Stimulated activated CD4-positive, alpha-beta T cell treated with anti-CD3 and anti-CD28 coated beads, TNF-alpha, amount 100 ng/mL, for 24 hours (primary cell): ENCODE measurements at places on chromosomes 12 and 14.

DNA sequence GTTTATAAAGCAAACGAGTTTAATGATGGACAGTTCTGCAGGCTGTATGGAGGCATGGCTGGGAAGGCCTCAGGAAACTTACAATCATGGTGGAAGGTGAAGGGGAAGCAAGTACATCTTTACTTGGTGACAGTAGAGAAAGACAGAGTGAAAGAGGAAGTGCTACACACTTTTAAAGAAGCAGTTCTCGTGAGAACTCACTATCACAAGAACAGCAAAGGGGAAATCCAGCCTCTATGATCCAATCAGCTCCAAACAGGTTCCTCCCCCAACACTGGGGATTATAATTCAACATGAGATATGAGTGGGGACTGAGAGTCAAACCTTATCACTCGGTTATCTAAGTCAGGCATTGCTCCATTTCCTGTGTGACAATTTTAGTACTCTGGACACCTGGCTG, 189.9 kb upstream of the CNTN1 start:
- no peak for DNase-seq

- DNase-seq, result no peak
Measured at GRCh38 chr12:75724928-75725312, 213.5 kb upstream of the KRR1 start.

- DNase-seq, result peak; percentile 36
Measured at GRCh38 chr12:11958221-11959091, 112.3 kb upstream of the BCL2L14 start.

- no peak for DNase-seq
Measured at GRCh38 chr12:66901138-66901932, 222.5 kb upstream of the GRIP1 start.

- DNase-seq, result no peak
Measured at GRCh38 chr12:16972923-16973770, 367.2 kb upstream of the LMO3 start.

GRCh38 chr12:113392520-113392919, 11.2 kb downstream of the SDS start:
- no peak for DNase-seq

- no peak for DNase-seq
Measured at GRCh38 chr12:278046-278445, 15.4 kb upstream of the SLC6A13 start.

DNA sequence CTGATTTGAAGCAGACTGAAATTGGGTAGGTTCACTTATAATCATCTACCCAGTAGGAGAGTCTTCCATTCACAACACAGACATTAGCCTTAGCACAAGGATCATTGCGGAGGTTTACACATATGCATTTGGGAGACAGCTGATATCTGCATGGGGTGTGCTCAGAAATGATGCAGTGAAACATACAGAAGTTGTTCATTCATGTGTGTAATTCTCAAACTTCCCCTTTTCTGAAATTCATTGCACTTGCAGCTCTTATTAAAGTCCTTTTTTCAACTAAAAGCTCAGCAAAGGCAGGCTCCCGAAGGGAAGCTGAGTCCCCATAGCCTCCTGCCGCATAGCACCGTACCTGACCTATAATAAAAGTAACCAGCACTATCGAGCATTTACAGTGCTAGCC, 218.3 kb upstream of the CRY1 start:
- DNase-seq, result no peak

DNA sequence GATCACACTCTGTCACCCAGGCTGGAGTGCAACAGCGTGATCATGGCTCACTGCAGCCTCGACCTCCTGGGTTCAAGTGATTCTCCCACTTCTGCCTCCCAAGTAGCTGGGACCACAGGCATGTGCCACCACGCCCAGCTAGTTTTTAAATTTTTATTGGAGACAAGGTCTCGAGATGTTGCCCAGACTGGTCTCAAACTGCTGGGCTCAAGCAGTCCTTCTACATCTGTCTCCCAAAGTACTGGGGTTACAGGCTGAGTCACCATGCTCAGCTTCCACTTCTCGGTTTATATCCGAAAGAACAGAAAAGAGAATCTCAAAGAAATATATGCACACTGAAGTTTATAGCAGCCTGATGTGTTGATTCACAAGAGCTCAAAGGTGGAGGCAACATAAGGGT, 107.5 kb downstream of the SCARB1 start:
- DNase-seq, result no peak

GRCh38 chr14:50961605-50962221, 17.4 kb upstream of the PYGL start:
- no peak for DNase-seq

DNA sequence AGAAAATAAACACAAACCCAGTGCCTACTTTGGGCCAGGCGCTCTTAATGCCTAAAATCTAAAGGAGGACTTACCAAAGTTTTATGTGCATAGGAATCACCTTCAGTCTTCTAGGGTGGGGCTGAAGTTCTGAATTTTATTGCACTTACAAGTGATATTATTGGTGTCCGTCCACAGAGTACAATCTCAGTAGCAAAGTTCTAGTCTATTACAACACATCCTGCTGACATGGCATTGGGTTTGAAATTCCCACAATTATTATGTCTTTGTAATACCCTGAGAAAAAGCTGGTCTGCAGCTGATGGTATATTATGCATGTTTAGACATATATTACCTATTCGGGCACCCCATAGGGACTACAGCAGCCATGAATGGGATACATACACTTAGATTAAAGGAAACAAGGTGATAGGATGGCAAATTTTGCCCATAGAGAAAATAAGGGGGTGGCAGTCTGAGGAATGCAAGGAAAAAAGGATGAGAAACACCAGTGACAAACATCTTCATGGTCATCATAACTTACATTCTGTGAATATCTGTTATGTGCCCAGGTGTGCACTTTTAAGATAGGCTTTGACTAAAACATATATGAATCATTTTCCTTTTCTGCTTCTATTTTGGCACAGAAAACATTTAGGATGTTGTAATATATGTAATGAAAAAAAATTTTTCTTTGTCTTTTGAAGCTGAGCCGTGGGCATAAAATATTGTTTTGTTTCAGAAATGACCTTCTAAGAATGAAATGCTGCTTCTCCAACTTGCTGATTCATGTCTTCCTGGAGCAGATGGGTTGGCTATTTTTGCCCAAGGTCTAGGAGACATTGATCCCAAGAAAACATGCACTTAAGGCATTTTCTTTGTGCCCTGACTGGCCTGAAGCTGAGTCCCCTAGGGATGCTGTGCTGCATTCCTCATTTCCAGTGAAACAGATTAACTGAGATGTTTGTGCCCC, 27.2 kb upstream of the ALG10 start:
- DNase-seq, result no peak

DNA sequence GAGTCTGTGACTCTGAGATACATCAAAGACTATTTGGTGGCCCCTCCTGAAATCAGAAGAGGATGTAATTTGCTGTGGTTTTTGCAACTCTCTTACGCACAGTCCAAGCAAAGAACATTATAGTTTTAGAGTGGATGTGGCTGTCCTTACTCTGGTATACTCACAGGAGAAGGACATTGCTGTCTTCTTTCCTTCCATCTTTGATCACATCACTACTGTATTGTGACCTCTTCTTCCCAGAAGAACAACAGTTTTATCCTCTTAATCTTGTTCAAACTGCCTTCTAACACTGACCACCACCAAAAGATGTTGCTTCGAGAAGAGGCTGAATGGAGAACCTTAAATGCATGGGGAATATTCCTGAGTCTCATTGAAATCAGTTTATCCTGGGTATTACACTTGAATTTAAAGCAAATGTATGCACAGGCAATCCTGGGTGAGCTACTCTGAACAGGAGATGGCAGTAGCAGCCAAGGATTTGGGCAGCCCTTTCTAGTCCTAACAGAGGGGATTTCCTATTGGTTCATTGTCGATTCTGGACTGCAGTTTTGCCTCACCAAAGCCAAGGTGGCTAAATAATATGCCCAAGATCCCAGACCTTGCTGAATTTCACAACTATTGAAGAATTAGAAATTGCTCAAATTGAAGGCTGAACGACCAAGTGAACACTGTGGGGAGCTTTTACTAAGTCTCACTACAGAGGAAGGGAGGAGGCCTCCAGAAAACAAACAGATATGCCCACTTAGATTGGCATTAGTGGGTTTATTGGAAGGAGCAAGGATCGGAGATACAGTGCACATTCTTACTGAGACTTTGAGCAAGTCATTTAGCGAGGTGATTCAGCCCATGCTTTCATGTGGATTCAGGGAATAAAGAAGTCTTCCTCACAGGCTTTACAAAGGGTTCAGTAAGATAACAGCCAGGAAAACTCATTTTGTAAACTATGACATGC, 282.8 kb downstream of the PAWR start:
- DNase-seq, result peak; percentile 2

DNA sequence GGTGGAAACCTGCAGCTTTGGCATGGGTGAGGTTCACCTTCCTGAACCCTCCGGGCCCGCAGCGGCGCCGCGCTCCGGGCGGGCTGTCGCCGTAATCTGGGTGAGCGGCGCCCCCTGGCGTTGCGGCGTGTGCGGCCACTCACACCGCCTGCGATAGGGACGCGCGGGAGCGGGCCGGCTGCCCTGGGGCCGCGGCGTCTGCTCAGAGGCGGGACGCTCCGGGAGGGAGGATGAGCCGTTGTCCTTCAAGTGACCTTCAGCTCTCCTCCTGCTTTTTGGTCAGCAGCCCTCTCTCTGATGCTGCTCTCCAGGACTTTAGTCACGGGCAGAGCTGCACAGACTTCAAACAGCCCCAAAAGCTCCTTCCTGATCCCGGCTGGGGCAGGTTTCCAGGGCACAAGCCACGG, 211.7 kb upstream of the FKBP4 start:
- peak; percentile 17 for DNase-seq

DNA sequence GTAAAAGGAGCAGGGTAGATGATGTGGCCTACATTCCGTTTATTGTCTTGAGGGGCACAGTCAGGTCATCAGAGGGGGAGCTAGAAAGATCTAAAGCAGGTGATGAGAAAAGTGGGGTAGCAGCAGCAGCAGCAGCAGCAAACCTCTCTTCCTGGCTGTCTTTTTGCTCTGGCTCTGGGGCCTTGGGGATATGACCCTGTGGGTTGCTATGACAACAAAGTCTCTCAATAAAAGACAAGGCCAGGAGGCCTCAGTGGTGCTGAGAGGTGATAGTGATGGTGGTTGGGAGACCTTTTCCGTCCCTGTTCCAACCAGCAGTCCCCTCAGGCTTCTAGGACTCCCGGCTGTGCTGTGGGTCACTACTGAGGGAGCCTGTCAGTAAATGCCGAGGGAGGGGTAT, 138.6 kb downstream of the SLC8A3 start:
- DNase-seq, result no peak

DNA sequence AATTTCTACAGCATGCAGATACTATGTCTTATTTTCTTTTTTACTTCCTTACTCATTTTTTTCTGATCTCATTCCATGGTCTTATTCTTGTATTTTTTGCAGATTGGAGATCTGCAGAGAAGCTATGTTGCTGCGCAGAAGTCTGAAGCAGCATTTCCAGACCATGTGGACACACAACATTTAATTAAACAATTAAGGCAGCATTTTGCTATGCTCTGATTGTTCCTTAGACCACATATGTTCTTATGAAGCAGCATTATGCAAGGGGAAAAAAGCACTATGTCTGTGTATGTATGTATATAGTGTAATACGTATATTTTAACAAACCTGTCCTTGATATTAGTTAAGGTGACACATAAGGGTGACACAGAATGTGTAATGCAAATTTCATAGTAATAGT, 52.7 kb downstream of the TTC8 start:
- DNase-seq, result no peak

- DNase-seq, result peak; percentile 28
Measured at GRCh38 chr12:22121224-22121623, 75.2 kb downstream of the CMAS start.

DNA sequence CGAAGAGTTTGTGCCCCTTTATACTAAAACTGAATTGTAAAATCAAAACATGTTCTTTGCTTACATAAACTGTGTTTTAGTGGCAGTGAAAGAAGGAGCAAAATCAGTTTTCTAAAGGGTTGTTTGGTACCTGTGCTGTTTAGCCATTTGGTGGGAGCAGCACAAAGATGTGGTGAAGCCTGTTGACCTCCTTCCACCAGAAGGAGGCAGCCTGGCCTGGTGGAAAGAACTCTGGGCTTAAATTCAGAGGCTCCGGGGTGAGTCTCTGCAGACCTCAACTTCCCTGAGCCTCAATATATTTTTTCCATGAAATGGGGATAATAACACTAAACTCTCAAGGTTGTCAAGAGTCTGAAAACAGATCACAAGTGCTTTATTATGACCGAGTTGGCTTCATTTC, 502.5 kb downstream of the VRK1 start:
- no peak for DNase-seq

GRCh38 chr14:100293497-100294212, 12.6 kb downstream of the SLC25A29 start:
- no peak for DNase-seq

DNA sequence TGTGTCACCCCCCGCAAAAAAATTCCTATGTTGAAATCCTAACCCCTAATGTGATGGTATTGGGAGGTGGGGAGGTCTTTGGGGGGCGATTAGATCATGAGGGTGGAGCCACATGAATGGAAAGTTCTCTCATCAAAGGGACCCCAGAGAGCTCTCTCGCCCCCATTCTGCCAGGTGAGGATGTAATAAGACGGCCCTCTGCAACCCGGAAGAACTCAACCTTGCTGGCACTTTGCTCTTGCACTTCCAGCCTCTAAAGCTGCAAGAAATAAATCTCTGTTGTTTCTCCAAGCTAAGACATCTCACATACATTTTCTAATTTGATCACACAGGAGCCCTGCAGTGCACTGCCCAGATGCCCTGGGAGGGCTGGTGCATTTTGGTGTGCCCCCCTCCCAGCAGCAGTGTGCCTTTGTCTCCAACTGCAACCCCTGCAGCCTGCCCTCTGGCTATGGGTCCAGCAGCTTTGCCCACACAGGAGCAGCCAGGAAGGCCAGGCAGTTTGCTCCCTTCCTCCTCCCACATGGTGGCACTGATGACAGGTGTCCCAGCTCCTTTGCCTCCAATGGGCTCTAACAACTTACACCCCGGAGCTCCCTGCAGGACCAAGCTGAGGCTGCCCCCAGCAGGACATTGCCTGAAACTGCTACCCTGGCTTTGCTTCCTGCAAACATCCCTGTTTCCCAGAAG, 59.3 kb downstream of the C14orf132 start:
- DNase-seq, result no peak

- no peak for DNase-seq
Measured at GRCh38 chr14:68177728-68178127, 358.1 kb downstream of the RAD51B start.

- no peak for DNase-seq
Measured at GRCh38 chr14:102389246-102389645, 26.5 kb downstream of the TECPR2 start.

GRCh38 chr12:124130691-124131591, 157.9 kb downstream of the ZNF664 start:
- no peak for DNase-seq

DNA sequence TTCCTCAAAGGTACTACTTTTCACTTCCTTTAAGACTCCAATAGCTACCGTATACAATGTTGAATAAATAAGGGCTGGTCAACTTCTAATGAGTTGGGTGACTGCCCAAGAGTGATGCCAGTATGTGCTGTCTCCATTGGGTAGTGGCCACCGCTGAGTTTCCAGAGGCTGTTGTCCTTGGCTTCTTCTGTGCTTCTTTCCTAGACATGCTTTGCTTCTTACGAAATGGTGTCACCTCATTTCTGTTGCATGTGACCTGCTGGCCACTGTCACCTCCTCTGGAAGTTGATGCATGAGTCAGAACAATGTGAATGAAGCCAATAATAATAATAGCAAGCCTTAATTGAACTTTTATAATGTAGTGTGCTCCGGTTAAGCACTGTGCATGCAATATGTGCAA, 7.5 kb upstream of the NID2 start:
- no peak for DNase-seq

- DNase-seq, result no peak
Measured at GRCh38 chr14:33017016-33017415, 78.3 kb downstream of the NPAS3 start.

GRCh38 chr12:50928392-50928791, 24.0 kb upstream of the HIGD1C start:
- DNase-seq, result no peak
